Activated CD4-positive, alpha-beta T cell treated with anti-CD3 and anti-CD28 coated beads, Interleukin-2, Interleukin-6, amounts not matched to agents 100 ng/mL and 50 ng/mL, durations not matched to agents 16 hours and 8 hours (primary cell): ENCODE measurements at places on chromosomes 16 and 17.

DNA sequence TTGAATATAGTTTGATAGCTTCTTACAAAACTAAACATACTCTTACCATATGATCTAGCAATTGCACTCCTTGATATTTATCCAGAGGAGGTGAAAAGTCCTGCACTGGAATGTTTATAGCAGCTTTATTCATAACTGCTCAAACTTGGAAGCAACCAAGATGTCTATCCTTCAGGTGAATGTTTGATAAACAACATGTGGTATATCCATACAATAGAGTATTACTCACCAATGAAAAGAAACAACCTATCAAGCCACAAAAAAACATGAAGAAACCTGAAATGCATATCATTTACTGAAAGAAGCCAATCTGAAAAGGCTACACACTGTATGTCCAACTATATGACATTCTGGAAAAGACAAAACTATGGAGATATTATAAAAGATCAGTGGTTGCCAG lies 16.1 kb downstream of the STAT3 start:
- no peak for DNase-seq

- DNase-seq = no peak
Observed at GRCh38 chr17:42049834-42050392, 488 bp downstream of the C17orf113 start.

DNA sequence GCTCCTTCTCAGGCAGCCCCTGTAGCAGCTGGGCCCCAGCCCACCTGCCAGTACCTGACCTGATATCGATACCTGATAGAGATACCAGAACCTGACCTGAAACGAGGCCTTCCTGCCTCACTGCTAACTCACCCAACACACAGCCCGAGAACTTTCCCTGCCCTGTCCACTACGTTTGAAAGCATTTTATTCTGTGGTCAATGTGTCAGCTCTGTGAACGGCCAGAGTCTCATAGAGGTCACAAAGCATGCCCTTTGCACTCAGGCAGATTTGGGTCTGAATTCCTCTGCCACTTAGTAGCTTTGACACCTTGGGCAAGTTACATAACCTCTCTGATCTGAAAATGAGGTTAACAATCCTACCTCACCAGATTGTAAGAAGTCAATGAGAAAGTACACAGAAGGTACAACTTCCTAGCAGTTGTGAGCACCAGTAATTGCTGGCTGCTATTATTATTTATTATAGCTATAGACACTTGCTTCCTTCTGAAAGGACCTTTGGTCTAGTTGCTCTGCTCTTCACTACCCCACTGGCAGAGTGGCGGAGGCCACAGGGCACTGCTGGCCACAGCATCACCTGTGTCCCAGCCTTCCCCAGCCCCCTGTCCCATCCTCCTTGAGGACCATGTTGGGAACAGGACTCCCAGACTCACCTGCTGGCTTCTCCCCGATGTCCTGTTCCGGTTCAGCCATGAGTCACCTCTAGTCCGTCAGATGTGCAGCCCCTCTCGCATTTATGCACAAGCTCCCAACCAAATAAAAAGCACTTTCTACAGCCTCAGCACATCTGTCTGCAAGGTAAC lies 895 bp downstream of the ANKRD40CL start:
- no peak for DNase-seq

DNA sequence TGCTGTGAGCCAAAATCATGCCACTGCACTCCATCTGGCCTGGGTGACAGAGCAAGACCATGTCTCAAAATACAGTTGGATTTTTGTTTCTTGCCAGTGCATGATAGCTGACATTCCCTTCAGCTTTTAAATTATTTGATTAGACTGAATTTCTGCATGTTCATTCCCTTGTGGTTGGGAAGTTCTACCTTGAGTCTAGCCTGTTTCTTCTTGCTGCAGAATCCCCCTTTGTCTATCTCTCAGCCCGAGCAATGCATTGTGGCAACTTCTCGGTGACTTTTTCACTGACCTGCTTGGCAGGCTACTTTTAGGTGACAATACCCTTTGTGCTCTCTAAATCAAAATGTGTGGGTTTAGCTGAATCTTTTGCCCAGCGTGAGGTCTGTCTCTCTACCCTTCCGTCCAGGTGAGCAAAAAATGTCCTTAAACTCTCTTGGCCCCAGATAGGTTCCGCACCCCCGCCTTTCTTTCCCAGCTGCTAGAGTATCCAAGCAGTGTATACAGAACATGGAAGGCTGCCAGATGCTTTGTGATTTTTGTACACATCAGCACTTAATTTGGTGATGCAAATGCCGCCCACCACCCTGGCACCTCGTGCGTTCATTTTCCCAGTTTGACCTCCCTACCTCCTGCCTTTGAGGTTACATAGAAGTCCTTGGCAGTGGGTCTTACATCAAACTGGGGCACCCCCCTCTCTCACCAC lies 130.2 kb downstream of the ABCC6 start:
- DNase-seq = no peak

DNA sequence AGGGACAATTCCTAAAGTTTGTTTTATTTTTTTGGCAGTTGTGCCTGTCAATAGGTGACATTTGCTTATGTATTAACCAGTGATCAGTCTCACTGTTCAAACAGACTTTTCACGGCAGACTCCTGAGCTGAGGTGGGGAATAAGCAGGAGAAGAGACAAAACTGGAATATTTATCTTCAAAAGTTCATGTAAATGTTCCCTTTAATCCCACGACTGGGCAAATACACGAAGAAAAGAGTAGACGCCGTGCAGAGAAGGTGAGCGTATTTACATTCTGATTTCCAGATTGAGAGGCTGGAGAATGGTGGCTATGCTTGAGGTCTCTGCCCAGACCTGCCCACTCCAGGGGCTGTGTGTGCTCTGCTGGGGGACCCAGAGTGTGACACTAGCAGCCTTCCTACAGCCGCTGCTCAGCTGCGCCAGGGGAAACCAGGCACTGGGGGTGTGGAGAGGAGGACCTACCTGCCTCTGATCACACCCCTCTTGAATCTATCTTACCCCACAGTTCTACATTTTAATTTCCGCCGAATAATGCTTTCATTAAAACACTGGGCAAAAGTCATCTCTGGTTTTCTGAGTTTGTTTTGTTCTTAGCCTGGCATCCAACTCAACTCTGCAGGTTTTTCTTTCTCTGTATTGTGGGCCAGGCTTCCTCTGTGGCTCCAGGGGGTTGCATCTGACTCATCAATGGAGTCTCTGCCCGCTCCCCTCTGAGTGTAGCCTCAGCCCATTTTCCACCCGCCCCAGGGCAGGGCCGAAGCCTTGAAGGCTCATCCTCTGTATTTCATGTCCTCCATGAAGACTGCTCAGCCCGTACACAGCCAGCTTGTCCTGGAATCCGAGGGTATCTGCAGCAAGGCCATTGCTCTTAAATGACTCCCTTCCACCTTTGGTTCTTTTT lies 237.1 kb downstream of the NTN1 start:
- no peak for DNase-seq

GRCh38 chr16:822909-823297 lies 22.4 kb upstream of the GNG13 start:
- no peak for DNase-seq

GRCh38 chr17:42681976-42682721 lies at the start of gene CNTNAP1:
TSS of gene CNTNAP1 (plus strand) at chr17:42682531. CDS start at chr17:42682830, 299 bp downstream.
- DNase-seq = no peak

DNA sequence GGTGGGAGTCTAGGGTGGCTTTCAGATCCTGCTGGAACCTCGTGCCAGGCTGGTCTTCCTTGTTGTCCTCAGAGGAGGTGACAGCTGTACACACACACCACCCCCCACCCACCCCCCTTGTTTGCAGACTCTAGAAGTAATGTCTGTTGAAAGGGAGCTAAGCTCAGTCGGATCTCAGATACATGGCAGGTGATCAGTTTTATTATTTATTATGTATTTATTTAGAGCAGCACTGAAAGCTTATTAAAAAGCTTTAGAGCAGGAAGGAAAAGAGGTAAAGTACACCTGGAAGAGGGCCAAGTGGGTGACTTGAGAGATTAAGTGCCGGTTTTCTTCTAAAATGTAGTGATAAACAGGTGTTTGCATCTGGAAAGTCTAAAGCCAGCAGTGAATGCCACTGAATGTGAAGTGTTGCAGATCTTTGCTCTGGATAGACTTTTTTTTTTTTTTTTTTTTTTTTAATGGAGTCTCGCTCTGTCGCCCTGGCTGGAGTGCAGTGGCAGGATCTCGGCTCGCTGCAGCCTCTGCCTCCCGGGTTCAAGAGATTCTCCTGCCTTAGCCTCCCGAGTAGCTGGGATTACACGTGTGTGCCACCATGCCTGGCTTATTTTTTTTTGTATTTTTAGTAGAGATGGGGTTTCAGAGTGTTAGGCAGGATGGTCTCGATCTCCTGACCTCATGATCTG lies 40.2 kb downstream of the FOXK2 start:
- DNase-seq = no peak

GRCh38 chr16:81816793-81817210 lies 37.7 kb downstream of the PLCG2 start:
- DNase-seq = no peak

GRCh38 chr16:2178321-2179106 lies 17.9 kb downstream of the CASKIN1 start:
- DNase-seq = peak; percentile 60

DNA sequence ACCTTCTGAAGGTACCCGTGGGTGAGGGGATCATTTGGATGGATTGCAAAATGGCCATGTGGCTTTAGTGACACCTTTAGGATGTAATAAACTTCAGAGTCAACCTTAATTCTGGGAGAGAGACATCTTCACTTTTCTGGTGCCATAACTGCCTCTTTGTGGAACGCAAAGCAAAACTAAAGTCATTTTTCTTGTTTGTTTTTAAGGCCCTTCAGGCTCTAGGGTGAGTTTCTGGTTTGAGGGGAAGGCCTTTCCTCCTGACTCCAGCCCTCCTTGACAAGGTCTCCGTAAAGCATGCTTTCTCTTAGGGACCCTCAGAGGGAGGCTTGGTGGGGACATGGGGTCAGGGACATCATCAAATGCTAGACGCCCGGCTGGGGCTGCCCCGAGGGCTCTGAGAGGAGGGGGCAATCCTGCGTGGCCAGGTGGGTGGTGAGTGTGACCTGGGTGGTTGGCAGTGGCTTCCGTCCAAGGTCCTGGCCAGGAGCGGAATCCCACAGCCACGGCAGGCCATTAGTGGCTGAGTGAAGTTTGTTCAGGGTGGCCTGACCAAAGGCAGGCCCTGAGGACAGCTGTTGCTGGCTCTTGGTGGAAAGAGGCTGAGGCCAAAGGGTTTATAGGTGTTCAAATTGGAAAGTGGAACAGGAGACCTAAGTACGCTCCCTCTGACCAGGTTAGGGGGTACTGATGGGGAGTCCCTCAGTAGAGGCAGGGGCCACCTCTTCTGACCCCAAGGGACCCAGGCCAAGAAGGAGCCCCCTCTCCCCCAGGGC lies 112.2 kb downstream of the METRNL start:
- DNase-seq = no peak

- DNase-seq = no peak
Observed at GRCh38 chr16:59907611-59908010, 1173.5 kb upstream of the GOT2 start.

- DNase-seq = no peak
Observed at GRCh38 chr16:67987460-67988160, 7.3 kb upstream of the DPEP3 start.

DNA sequence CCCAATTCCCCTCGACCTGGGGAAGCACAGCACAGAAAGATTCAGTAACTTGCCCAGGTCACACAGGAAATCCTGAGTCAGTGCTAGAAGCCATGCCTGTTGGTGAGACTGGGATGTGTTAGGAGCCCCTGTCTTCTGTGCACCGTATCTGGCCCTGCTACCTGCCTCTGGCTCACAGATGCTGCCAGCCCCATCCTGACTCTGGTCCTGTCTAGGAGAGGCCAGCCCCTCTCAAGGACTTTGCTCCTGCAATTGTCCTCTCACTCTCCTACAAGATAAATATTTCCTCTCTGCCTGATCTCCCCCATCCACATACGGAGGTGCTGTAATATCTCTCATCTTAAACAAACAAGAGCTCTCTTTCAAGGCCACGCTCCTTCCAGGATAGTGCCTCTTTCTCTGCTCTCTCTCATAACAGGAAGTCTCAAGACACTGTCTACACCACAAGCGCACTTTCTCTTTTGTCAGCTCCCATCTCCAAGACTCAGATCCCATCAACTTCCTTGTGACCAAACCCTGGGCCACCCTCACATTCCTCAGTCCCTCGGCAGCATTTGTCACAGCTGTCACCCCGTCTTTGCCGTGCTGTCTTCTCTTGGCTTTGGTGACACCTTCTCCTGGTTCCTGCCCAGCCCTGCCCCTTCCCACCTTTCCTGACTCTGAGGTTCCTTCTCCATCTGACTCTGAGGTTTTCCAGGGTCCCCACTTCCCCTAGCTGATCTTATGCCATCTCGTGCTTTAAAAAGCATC lies 1.9 kb downstream of the SLC13A2 start:
- no peak for DNase-seq

DNA sequence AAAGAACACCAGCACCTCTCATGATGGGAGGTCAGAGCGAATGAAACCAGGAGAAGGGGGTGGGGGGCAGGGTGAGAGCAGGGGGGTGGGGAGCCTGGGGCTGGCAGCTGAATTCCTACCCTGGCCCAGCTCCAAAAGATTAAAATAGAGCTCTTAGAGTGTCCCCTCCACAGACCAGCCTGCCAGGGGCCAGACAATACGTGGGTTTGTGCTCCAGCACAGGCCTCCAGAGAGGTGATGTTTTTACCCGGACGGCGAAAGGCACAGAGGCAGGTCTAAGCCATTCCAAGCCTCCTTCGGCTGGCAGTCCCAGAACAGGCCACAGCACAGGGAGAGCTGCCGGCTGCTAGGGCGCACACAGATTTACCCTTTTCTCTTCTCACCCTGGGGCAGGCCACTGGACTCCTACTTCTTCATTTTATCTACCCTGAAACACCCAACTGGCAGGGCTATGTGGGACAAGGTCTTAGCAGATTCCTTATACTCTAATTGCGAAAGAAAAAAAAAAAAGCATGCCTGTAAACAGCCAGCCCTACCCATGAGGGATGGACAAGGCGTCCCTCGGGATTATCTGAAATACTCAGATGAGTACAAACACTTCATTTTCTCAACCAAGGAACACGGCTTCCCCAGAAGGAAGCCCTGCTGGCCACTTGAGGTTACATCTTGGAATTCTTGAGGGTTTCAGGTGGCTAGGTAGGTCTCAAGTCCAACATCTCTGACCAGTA lies 71.9 kb upstream of the NOG start:
- no peak for DNase-seq

DNA sequence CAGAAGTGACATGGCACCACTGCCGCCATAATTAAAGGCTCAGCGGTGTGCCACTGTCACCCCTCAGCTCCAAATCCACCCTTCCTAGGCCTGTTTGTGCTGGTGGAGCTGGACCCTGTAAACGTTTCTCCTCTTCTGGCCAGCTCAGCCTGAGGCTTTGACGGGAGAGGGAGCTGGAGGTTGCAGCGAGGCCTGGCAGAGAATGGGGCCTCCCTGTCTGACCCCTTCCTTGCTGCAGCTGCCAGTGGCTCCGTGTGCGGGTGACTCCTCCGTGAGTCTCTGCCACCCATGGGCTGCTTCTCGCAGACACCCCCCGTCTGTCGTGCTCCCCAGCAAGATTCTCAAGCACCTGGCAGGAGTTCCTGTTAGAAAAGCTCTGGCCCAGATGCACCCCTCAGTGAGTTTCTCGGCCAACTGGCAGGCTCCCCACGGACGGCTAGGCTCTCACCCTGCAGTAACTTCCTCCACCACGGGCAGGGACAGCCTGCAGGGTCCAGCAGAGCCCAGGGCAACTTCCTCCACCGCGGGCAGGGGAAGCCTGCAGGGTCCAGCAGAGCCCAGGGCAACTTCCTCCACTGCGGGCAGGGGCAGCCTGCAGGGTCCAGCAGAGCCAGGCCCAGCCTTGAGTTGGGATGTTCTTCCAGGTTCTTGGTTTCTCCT lies 4.7 kb upstream of the CHMP6 start:
- DNase-seq = no peak

GRCh38 chr16:21060027-21060510 lies 90.6 kb downstream of the DNAH3 start:
- DNase-seq = no peak
